Esophagus squamous epithelium (tissue), 5 donors: ENCODE measurements at places on chromosomes 1 and 21.

- DNase-seq = no peak
Observed at GRCh38 chr1:196438329-196438728, 169.9 kb downstream of the KCNT2 start.

DNA sequence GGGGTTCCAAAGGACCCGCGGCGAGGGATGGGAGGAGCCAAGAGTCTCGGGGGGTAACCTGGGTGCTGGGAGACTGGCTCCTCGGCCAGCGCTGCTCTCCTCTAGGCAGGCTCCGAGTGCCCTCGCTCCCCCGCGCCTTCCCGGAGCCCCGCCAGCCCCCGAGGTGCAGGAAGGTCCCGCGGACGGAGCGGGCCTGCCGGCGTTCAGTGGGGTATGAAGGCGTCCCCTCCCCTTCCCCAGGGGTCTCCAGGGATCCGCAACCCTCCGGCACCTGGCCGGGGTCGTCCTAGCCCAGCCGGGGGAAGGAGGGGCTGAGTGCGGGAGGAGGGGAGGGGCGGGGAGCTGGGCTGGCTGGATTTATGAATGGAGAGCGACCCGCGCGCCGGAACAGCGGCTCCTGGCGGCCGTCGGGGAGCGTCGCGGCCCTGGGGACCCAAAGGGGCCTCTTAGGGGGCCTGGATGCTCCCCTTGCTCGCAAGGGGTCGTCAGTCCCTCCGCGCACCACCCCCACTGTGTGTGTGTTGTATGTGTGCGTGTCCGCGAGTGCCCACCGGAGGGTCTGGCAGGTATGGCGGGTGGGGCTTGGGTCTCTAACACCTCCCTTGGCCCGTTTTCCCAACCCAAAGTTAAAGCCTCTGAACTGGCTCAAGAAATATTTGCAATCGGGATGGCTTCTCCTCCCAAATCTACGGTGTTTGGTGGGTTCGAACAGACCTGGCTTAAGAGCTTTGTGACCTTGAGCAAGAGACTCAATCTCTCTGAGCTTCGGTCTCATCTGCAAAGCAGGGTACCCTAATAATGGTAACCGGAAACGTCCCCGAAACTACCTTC, 642 bp downstream of the HCRTR1 start:
- no peak for DNase-seq

DNA sequence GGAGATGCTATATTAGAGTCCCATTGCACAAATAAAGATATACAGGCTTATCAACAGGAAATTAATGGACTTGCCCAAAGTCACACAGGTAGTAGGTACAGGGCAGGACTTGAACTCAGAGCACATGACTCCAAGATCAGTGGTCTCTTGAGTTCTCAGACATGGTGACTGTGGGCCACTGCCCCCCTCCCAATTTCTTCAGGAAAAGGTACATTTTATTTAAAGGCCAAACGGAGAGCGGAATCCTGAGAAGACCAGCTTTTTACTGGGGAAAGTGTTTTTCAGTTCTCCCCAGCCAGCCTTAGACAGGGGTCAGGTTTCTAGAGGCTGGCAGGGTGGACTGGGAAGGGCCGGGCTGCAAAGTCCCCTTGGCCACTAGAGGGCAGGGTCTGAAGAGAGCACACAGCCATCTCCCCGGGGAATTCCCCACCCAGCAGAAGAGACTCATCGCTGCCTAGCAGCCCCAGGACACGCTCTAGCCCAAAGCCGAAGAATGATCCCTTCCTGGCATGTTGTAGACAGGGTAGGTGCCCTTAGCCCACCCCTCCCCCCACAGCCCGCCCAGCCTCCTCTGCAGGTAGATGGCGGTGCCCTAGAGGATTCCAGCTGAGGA, 29.7 kb downstream of the ACP6 start:
- DNase-seq = no peak

DNA sequence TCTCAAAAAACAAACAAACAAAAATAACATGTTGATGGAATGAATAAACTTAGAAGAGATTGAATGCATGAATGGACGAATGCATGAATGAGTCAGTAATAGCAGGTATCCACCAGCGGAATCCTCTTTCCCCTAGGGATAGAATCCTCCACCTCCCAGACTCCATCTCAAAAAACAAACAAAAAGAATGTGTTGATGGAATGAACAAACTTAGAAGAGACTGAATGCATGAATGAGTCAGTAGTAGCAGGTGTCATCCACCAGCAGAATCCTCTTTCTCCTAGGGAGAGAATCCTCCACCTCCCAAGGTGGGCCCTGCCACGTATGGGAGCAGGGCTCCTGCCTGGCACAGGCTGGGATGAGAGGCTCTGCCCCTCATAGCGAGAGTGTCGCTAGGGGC, 26.8 kb upstream of the RNF19B start:
- no peak for DNase-seq

DNA sequence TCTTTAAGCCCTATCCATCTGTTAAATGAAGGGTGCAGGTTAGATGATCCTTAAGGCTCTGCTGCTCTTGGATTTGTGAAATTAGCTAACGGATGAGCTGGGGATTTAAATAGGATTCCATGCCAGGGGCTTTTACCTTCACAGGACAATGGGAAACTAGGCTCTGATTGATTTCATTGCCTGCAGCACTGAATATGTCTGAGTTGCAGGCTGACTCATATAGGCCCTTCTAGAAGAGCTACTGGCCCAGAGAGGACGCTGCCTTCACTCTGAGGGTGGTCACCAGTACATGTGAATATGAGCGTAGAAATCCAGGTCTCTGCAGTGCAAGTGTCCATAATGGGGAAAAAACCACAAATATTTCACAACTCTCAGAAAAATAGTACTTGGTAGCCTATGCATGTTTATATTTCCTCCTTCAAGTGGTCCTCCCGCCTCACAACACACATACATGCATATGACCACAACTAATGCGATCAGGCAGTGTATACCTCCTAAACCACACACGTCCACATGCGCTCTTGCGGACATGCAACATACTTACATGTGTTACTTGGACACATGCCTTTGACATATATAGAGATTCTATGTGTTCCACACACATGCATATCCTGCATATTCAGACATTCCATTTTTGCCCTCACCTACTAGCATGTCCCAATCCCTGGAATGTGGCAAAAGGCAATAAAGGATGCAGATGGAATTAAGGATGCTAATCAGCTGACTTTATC, 233.8 kb upstream of the JUN start:
- no peak for DNase-seq

DNA sequence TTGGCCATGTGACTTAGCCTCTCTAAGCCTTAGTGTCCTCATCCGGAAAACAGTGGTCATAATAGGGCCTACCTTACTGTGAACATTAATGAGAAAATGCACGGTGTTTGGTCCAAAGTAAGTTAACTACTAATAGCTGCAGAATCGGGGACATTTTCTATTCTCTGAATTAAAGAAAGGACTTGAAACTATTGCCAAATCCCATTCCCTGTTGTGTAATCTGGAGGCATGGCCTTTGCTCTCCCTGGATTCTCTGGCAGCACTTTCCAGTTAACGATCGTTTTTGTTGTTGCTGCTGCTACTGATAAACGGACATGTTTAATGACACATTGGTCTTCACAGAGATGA, 30.5 kb downstream of the FMO4 start:
- DNase-seq = no peak

- no peak for DNase-seq
Observed at GRCh38 chr1:192545896-192546521, 29.6 kb upstream of the RGS1 start.

DNA sequence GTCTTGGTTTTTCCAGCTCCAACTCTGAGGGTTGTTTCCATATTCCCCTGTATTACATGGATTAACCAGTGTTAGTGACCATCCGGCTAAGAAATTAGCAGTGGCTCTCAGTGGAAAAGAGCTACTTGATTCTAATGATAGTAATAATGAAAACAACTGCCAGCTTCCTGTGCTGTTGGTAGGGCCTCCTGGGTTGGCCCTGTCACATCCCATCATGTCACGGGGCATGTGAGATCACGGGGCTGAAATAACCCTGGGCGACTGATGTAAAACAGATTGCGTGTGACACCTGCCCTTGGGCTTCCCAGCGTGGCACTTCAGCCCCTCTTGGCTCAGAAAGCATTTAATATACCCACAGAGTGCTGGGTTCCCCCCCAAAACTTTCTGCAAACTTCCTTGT, 149.0 kb downstream of the ROR1 start:
- no peak for DNase-seq

GRCh38 chr1:198823626-198824025, 184.8 kb downstream of the PTPRC start:
- DNase-seq = no peak
